ENCODE measurements at places on chromosomes 11 and 22.

DNA sequence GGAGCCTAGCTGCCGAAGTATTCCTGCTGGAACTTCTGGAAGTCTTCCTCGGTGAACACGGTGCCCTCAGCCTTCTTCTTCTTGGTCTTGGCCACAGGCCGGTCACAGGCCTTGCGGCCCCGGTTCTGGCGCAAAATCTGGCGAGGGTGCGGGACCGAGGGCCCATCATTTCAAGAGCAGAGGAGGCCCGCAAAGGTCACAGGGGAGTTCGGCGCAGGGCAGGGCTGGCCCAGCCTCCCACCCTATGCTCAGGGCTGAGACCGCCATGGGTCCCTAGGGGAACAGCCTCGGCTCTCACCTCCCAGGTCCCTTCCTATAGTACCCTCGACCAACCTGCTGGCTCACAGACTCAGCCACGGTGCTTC, 3.1 kb downstream of the RPS19BP1 start:
- no peak for DNase-seq

- no peak for DNase-seq
These were observed 148.7 kb upstream of the PGR start for GRCh38 chr11:101278286-101278685.

GRCh38 chr11:2998073-2998850, 6.1 kb upstream of the NAP1L4 start:
- DNase-seq, result no peak

- DNase-seq, result no peak
These were observed 5.9 kb upstream of the PEX26 start for GRCh38 chr22:18071968-18072310.

DNA sequence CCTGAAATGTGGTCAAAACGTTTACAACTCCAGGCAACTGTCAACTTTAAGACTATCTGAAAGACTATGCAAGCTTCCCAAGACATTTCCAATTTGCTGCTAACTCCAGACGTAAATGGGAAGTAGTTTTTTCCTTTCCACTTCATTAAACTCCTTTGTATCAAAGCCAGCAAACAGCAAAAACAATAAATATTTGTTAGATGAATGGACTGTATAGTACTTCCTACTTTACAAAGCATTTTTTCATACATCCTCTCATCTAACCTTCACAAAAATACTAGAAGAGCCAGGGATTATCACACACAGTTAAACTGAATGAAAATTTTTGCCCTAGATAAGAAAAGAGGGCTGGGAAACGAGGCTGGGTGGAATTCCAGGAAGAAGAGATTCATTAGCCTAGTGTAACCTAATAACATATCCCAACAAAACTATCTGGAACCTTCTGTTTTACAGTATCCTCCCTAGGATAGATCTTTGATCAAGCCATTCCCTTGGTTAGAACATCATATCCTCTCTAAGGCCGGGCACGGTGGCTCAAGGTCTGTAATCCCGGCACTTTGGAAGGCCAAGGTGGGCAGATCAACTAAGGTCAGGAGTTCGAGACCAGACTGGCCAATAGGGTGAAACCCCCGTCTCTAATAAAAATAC, 10.4 kb downstream of the NUP98 start:
- no peak for DNase-seq

- DNase-seq, result no peak
These were observed 700.0 kb upstream of the ANO5 start for GRCh38 chr11:21492931-21493330.

DNA sequence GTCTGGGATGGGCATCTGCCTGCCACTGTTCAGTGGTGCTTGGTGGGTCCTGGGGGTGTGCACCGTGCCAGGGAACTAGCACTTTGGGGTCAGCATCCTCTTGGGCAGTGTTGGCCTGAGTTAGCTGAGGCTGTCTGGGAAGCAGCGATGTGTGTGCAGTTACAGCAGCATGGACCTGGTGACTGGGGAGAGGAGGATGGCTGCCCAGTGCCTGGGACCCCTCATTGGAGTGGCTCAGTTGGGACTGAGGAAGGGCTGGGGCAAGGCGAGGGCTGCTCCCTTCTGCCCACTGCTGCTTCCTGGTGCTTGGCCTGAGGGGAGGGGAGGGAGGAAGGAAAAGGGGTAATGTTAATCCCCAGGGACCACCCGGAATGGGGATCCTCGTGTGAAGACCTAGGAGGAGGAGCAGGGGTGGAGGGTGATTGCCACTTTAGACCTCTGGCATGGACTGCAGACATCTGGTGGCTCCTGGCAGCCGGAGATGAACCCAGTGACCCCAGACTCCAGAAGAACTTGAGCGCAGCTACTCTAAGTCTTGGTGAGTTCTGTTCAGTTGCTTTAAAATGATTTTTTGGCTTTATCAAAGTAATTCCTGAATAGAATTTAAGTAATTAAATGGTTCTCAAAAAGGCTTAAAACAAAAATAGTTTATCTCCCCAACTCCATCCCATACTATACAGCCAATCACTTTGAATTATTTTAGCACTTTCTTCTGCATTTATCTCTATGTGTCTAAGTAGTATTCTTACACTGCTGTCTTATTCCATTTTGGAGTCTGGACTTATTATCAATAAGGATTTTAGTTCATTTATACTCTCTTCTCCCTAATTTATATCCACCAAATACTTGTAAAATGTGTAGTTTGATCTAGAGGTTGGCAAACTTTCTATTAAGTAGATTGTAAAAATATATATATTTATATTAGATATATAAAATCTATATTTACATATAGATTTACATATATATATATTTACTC, 15.4 kb upstream of the TMEM191C start:
- no peak for DNase-seq

GRCh38 chr11:65156256-65156655, 13.8 kb upstream of the SPDYC start:
- no peak for DNase-seq

DNA sequence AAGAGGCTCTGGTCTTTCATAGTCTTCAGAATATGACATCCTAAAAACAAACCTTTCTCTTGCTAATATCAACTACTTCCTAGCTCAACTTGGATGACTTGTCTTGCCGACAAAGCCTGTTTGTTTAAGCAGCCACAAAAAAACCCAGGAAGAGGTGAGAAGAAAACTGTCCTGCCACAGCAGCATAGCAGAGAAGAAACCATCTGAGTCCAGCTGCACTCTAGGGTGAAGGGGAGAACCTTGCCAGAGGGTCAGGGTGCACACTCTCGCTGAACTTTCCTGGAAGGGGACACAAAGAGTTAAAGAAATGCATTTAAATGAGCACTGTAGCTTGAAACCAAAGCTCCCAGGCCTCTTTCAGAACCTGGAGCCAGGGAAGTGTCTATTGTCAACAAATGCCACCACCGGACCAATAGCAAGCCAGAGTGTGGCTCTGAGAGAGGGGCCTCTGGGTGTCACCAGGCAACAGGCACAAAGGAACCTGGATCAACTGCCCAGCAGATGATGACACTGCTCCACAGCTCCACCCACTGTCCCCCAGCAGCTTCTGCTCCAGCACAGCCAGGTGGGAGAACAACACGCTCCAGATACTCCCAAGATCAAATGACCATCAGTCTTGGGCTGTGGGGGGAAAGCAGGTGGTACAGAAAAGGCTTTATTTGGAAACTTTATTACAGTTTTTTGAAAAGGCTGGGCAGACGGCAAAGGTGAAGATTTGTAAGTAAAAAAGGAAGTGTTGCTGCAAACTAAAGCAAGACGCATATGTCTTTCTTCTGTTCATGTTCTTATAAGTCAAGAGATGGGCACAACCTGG, 105.7 kb downstream of the RASSF10 start:
- DNase-seq, result no peak

DNA sequence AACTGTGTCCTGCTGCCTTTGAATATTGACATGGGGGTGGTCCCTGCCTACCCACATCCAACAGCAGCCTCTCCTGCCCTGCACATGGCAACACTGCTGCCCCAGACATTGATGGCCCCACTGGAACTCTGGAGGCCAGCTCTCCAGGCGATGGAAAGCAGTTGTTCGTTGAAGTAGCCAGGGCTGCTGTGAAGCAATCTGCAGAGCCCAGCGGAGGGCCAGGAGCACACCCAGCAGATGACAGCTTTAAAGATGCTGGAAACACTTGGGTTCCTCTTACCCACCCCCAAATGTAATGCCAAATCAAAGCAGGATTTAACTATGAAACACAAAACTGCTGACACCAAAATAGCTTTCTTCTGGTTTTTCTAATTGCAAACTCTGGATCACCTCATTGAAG, 165.6 kb upstream of the NAV2 start:
- DNase-seq, result no peak

All from Panc1 (cell line).